ENCODE measurements at places on chromosomes 6 and 20. TPM values are rescaled to one million over a fixed set of nuclear protein-coding genes. Genes with fewer than 3 reads are reported as not detected.

DNA sequence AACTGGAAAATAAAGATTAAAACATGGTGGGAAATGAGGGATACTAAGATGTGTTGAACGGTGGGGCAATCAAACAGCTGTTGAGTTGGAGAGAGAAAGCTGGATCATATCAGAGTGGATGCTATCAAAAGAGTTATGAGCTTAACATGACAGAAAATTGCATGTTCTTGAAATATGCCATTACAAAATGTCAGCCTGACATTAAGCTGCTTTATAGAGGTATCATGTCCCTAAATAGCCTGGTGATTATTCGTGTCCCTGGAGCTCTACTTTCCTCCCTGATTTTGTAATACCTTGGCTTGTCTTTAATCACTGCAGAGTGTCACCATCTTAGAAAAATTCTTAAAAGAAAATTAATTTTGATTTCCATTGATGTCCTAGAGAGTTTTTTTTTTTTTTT is 223.1 kb downstream of the PHF3 start:
- DNase-seq: no peak

GRCh38 chr6:20334962-20335361 is 66.7 kb upstream of the E2F3 start:
- no peak for DNase-seq

GRCh38 chr20:54212226-54212625 is 4.3 kb downstream of the PFDN4 start:
- DNase-seq: no peak

SIRPA gene
- 23.6 TPM for total RNA-seq

SSTR4 gene
- not detected for total RNA-seq

TRIM15 gene
- total RNA-seq: 0.79 TPM

CCM2L gene
- total RNA-seq: not detected

GABRR2 gene
- not detected for total RNA-seq

Measured in MCF 10A (cell line).